ENCODE measurements at places on chromosomes 5 and 9. TPM values are rescaled to one million over a fixed set of nuclear protein-coding genes. Genes with fewer than 3 reads are reported as not detected.

Gene PTGDS
- not detected for total RNA-seq

Gene ZNF366
- not detected for total RNA-seq

Gene STKLD1
- 2.8 TPM for total RNA-seq

GRCh38 chr5:112711436-112711835 lies 26.2 kb upstream of the APC start:
- H3K4me1 ChIP-seq, result peaks cover 41% of the 10 kb centered on the region
- H3K36me3 ChIP-seq, result peaks cover 2% of the 10 kb centered on the region
- peak overlapping the region; percentile 16 for H3K4me3 ChIP-seq
- H3K27me3 ChIP-seq, result no peaks in the 10 kb centered on the region
- H3K27ac ChIP-seq, result no peak overlapping the region
- no peak for DNase-seq

- no peaks in the 10 kb centered on the region for H3K27me3 ChIP-seq
- peak overlapping the region; percentile 39 for H3K27ac ChIP-seq
- peaks cover 19% of the 10 kb centered on the region for H3K36me3 ChIP-seq
- H3K4me3 ChIP-seq, result no peak overlapping the region
- no peak for DNase-seq
These were observed 11.0 kb upstream of the PLAC8L1 start for GRCh38 chr5:146116361-146116760.

GRCh38 chr5:35773967-35774366 lies 82.7 kb upstream of the IL7R start:
- peaks cover 6% of the 10 kb centered on the region for H3K4me1 ChIP-seq
- H3K27me3 ChIP-seq, result no peaks in the 10 kb centered on the region
- no peak overlapping the region for H3K4me3 ChIP-seq
- no peak overlapping the region for H3K27ac ChIP-seq
- no peaks in the 10 kb centered on the region for H3K36me3 ChIP-seq

GRCh38 chr5:158115468-158115867 lies 256.5 kb upstream of the CLINT1 start:
- no peak overlapping the region for H3K4me3 ChIP-seq
- peaks cover 10% of the 10 kb centered on the region for H3K27me3 ChIP-seq
- H3K36me3 ChIP-seq, result no peaks in the 10 kb centered on the region
- no peak overlapping the region for H3K27ac ChIP-seq
- H3K4me1 ChIP-seq, result no peaks in the 10 kb centered on the region
- no peak for DNase-seq

Gene GCNT1
- total RNA-seq, result 1.6 TPM

GRCh38 chr9:134509281-134509680 lies 132.3 kb upstream of the COL5A1 start:
- no peak overlapping the region for H3K4me3 ChIP-seq
- H3K27ac ChIP-seq, result no peak overlapping the region
- H3K4me1 ChIP-seq, result no peaks in the 10 kb centered on the region
- no peak for DNase-seq
- H3K27me3 ChIP-seq, result peaks cover 4% of the 10 kb centered on the region
- no peaks in the 10 kb centered on the region for H3K36me3 ChIP-seq

DNA sequence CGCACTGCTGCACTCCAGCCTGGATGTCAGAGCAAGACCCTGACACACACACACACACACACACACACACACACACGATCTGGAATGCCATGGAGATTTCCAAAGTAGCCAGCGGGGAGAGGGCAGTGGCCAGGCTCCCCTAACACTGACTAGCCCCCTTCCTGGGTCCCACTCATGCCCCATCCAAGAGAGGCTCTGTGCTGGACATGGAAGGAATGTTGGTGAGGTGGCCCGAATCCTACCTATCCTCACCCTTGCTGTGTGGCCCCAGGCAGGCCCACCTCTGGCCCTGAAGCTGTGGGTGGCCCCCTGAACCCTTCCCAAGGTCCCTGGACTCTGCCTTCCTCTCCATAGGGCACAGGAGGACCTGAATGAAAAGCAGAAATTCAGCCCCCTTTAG lies 7.3 kb downstream of the BRD3 start:
- no peaks in the 10 kb centered on the region for H3K27me3 ChIP-seq
- H3K4me1 ChIP-seq, result peaks cover 31% of the 10 kb centered on the region
- H3K4me3 ChIP-seq, result no peak overlapping the region
- DNase-seq, result no peak

Gene GCNT4
- total RNA-seq, result 0.56 TPM

DNA sequence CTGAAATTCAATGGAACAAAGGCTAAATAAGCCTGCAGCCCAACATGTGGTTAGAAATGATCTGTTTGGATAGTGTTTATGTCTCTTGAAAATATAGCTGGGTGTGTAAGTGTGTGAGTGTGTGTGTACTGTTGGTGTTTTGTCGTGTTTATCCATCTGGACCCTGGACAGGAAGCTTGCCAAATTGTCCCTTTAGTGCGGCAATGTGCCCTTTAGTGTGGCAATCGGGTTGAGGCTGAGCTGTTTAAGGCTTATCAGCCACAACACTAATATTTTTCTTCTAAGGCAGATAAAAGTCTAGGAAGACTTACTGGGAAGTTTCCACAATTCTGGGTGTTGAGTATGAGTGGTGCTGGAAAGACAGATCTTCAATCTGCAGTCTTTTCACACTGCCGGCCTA lies 180.2 kb downstream of the YTHDC2 start:
- peak overlapping the region; percentile 69 for H3K27ac ChIP-seq
- H3K4me1 ChIP-seq, result peaks cover 30% of the 10 kb centered on the region
- peak overlapping the region; percentile 18 for H3K4me3 ChIP-seq
- DNase-seq, result no peak

Gene TMEM215
- total RNA-seq, result 0.57 TPM

Gene TAF1L
- not detected for total RNA-seq

GRCh38 chr9:91771027-91771426 lies 179.0 kb downstream of the ROR2 start:
- no peak overlapping the region for H3K4me3 ChIP-seq
- H3K27ac ChIP-seq, result peak overlapping the region; percentile 10
- peaks cover 5% of the 10 kb centered on the region for H3K36me3 ChIP-seq
- peaks cover 2% of the 10 kb centered on the region for H3K27me3 ChIP-seq
- DNase-seq, result no peak
- peaks cover 16% of the 10 kb centered on the region for H3K4me1 ChIP-seq

- H3K27ac ChIP-seq, result no peak overlapping the region
- H3K4me1 ChIP-seq, result peaks cover 4% of the 10 kb centered on the region
- peaks cover 60% of the 10 kb centered on the region for H3K27me3 ChIP-seq
- no peak overlapping the region for H3K4me3 ChIP-seq
- no peaks in the 10 kb centered on the region for H3K36me3 ChIP-seq
These were observed 103.1 kb upstream of the CLINT1 start for GRCh38 chr5:157961896-157962590.

Gene TTC39B
- total RNA-seq, result 3.7 TPM

DNA sequence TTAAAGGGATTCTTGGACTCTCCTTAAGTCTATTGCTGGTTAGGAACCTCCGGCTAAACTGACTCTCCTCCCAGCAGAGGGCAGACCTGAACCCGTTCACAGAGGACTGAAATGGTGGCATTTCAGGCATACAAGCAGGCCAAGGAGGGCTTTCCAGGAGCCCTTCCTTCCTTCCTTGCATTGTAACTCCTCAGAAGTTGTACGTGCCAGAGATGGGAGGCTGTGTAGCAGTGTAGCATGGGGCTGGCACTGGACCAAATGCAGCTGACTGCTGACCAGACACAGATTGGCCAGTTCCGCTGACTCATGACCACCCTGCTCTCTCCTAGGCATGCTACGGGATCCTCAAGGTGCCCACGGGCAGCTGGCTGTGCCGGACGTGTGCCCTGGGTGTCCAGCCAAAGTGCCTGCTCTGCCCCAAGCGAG lies 36.4 kb downstream of the JADE2 start:
- H3K4me1 ChIP-seq, result peaks cover 2% of the 10 kb centered on the region
- no peak overlapping the region for H3K4me3 ChIP-seq
- H3K27ac ChIP-seq, result no peak overlapping the region
- H3K27me3 ChIP-seq, result no peaks in the 10 kb centered on the region
- DNase-seq, result peak; percentile 41

Gene TXNDC8
- not detected for total RNA-seq

DNA sequence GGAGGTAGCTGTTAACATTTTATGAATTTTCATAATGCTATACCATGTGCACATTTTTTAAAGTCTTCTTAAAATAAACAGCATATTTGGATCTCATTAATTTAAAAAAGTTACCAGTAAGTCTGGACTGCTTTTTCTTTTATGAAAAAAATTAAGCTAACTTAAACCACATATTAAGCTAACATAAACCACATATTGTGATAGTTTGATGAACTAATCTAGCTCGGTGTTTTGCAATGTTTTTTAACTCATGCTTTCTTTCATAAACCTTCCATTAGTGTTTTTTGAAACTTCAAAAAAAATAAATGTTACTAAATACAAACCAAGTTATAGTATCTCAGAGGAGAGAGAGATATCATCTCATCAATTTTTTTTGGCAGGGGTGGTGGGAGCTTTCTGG lies 26.5 kb downstream of the POLK start:
- H3K27ac ChIP-seq, result no peak overlapping the region
- peaks cover 23% of the 10 kb centered on the region for H3K36me3 ChIP-seq
- DNase-seq, result no peak
- H3K4me3 ChIP-seq, result no peak overlapping the region

Gene TAF11L10
- not detected for total RNA-seq

DNA sequence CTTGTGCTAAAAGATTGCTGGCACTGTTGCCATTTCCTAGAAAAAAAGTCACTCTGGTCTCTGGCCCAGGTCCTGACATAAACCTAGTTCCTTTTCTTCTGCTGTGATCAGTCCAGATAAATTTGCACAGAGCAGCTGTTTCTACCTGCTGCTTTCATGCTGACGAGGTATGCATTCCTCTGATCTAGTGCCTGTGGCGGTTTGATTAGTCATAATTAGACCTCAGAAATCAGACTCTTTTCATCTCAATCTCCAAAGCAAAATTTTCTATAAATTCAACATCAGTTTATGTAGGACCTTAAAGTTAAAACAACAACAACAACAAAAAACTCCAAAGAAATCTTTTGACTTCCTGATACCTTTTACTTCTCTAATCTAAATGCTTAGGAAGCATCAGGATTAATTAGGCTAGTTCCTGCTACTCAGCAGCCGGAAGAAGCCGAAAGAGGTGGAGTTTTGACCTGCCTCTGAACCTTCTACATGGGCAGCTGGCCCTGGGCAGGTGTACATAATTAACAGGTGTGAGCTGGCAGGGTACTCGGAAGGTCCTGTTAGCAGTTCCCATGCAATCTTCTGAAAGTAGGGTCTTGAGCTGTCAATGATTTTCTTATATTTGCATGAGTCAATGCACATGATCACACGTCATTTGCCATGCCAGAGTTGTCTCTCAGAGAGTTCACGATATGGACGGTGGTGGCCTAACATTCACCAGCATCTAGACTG lies 83.3 kb upstream of the CCDC112 start:
- DNase-seq, result no peak
- H3K4me1 ChIP-seq, result no peaks in the 10 kb centered on the region
- H3K27ac ChIP-seq, result no peak overlapping the region
- H3K4me3 ChIP-seq, result no peak overlapping the region
- H3K36me3 ChIP-seq, result no peaks in the 10 kb centered on the region
- H3K27me3 ChIP-seq, result no peaks in the 10 kb centered on the region

Gene CXCL14
- not detected for total RNA-seq

Gene SLC25A2
- total RNA-seq, result 0.72 TPM

- no peaks in the 10 kb centered on the region for H3K36me3 ChIP-seq
- peaks cover 13% of the 10 kb centered on the region for H3K4me1 ChIP-seq
- H3K4me3 ChIP-seq, result no peak overlapping the region
- H3K27ac ChIP-seq, result no peak overlapping the region
- no peaks in the 10 kb centered on the region for H3K27me3 ChIP-seq
- DNase-seq, result no peak
These were observed 33.5 kb downstream of the HAPLN1 start for GRCh38 chr5:83687124-83687619.

Gene GHR
- 0.27 TPM for total RNA-seq

GRCh38 chr5:34500236-34500847 lies 155.8 kb upstream of the RAI14 start:
- no peaks in the 10 kb centered on the region for H3K36me3 ChIP-seq
- H3K27ac ChIP-seq, result no peak overlapping the region
- no peaks in the 10 kb centered on the region for H3K27me3 ChIP-seq
- DNase-seq, result no peak
- H3K4me3 ChIP-seq, result no peak overlapping the region

- no peak overlapping the region for H3K4me3 ChIP-seq
- no peak overlapping the region for H3K27ac ChIP-seq
- H3K4me1 ChIP-seq, result peaks cover 13% of the 10 kb centered on the region
- no peak for DNase-seq
These were observed 274.4 kb downstream of the MARCHF11 start for GRCh38 chr5:15904899-15905830.

Gene ADAMTS19
- total RNA-seq, result 3.0 TPM

GRCh38 chr5:91281401-91281800 lies 101.7 kb downstream of the ARRDC3 start:
- DNase-seq, result no peak
- peaks cover 22% of the 10 kb centered on the region for H3K4me1 ChIP-seq
- no peaks in the 10 kb centered on the region for H3K27me3 ChIP-seq
- peak overlapping the region; percentile 92 for H3K4me3 ChIP-seq

DNA sequence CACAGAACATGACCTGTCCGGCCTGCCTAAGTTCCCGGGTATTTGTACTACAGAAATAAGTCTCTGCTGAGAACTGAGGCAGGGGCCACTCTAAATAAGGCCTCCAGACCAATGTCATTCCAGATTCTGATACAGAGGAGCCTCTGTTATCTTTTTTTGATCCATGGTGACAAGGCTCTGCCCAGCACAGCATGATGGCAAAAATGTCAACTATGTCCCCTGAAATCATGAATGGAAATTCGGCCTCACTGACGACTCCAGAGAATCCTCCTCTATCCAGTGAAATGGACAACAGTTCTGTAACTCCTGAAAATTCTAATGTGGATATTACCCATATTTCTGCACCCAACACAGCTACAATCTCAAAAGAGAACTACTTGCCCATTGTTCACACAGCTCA lies 335.0 kb downstream of the DNAH5 start:
- no peaks in the 10 kb centered on the region for H3K4me1 ChIP-seq
- H3K4me3 ChIP-seq, result no peak overlapping the region
- DNase-seq, result no peak
- no peaks in the 10 kb centered on the region for H3K36me3 ChIP-seq
- H3K27ac ChIP-seq, result no peak overlapping the region
- H3K27me3 ChIP-seq, result no peaks in the 10 kb centered on the region

Gene EXD3
- 15.1 TPM for total RNA-seq

Gene GRXCR2
- not detected for total RNA-seq

Gene SLC34A3
- not detected for total RNA-seq

DNA sequence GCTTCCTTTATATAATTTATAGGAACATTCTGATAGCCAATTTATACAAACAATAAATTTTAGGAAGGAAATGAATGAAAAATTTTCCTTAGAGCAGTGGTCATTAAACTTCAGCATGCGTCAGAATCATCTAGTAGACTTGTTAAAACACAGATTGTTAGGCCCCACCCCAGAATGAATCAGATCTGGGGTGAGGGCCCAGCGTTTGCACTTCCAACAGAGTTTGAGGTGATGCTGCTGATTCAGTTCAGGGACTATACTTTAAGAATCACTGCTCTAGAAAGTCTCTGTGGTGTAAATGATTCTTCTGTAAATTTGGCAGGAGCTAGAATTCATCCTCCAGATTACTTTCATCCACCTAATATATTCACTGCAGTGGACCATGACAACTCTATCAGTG lies 80.4 kb downstream of the SLC12A2 start:
- H3K4me1 ChIP-seq, result no peaks in the 10 kb centered on the region
- no peak overlapping the region for H3K27ac ChIP-seq
- no peak for DNase-seq

Gene ANKRD20A1
- total RNA-seq, result 1.6 TPM

Gene NPR2
- 26.9 TPM for total RNA-seq

- no peaks in the 10 kb centered on the region for H3K36me3 ChIP-seq
- H3K27me3 ChIP-seq, result no peaks in the 10 kb centered on the region
- H3K27ac ChIP-seq, result no peak overlapping the region
These were observed 190.6 kb downstream of the NSG2 start for GRCh38 chr5:174236070-174236469.
